Activated CD4-positive, alpha-beta T cell treated with anti-CD3 and anti-CD28 coated beads for 48 hours (primary cell): ENCODE measurements at places on chromosomes 2 and 18.

- peak; percentile 90 for DNase-seq
Observed at GRCh38 chr2:44087036-44087713, 81.5 kb upstream of the PPM1B start.

DNA sequence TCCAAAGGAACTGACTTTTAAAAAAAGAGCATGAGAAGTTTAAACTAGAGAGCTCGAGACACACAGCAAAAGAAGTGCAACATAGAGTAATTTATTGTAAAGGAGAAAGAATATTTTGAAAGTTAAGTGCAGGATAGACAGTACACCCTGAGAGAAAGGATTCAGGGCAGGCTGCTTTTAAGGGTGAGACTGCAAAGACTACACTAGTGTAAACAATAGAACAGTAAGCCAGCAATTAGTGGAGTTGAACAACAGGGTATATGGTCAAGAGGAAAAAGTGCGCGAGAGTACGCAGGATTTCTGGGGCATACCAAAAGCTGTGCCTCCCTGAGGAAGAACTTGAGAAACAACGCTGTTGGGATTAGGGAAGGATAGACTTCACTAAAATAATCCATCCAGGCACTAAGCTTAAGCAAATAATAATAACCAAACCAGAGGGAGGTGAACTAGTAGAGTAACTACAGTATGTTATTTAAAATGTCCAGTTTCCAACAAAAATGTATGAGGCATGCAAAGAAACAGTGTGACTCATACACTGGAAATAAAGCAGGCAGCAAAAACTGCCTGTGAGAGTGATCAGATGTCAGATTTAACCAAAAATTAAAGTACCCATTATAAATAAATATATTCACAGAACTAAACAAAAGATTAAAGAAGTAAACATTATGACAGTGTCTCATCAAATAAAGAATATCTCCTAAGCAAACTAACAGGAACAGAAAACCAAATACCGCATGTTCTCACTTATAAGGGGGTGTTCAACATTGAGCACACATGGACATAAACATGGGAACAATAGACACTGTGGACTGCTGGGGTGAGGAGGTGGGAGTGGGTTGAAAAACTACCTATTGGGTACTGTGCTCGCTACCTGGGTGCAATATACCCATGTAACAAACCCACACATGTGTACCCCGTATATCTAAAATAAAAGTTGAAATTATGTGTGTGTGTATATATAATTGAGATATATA lies 40.5 kb upstream of the EMILIN2 start:
- DNase-seq = no peak

- no peak for DNase-seq
Observed at GRCh38 chr2:133789743-133790142, 221.5 kb upstream of the NCKAP5 start.

- DNase-seq = peak; percentile 22
Observed at GRCh38 chr2:61471905-61472805, 1.3 kb upstream of the USP34 start.

- DNase-seq = no peak
Observed at GRCh38 chr2:28906376-28906775, 11.9 kb downstream of the WDR43 start.

DNA sequence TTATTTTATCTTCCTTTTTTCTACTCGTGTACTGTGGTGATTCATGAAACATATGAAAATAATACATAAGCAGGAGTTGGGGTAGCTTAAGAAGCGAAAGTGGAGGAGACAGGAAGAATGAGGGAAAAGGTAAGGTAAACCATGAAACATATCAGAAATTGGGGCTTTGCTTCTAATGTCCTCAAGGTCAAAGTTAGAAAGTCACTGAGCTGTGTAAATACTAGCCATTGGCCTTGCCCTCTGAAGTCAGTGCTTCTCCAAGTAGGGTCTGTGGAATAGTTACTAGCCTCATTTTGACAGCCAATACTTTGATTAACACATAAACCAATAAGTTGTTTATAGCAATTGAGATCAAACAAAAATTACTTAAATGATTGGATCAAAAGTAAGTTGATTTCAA lies 117.2 kb downstream of the MAP4K4 start:
- DNase-seq = no peak

DNA sequence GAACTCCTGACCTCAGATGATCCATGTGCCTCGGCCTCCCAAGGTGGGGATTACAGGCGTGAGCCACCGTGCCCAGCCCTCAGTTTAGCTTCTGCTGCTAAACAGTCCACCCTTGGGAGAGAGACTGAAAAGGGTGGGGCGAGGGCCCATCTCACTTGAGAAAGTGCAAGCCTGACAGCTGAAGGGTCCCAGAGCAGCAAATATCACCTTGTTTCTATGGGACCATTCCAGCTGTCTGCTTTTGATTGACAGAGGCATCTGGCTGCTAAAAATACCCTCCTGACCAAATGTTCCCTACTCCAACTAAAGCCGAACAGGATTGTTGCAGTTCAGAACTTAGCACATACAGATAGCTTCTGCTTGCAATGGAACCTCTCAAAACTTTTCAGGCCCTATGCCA lies 436 bp upstream of the SMYD1 start:
- no peak for DNase-seq
